ENCODE measurements at places on chromosomes 1 and 21.

- peak; percentile 91 for DNase-seq
Observed at GRCh38 chr21:21612466-21612865, 614.3 kb downstream of the NCAM2 start.

- DNase-seq: no peak
Observed at GRCh38 chr1:116403496-116404136, 30.6 kb downstream of the ATP1A1 start.

GRCh38 chr1:96424877-96425276, 296.7 kb upstream of the PTBP2 start:
- no peak for DNase-seq

GRCh38 chr1:40824591-40825434, 37.4 kb downstream of the CITED4 start:
- peak; percentile 49 for DNase-seq

- DNase-seq: no peak
Observed at GRCh38 chr1:65344171-65344814, 35.0 kb downstream of the DNAJC6 start.

DNA sequence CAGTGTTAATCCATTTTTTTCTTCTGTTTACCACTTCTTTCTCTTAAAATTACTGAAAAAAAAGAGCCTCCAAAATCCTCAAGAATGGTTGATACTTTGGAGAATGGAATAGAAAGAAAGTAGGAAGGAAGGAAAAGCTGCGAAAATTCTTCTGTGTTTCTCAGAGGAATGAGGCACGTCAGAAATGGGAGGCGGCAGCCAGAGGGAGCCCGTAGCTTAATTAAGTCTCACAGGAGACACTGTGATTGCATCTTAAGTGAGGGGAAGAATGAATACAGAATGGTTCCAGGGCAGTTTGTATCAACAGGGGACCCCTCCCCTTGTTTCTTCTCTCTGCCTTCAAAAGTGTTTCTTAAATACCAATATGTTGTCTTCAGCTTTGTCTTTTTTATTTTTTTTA, 1099.5 kb downstream of the PLA2G4A start:
- peak; percentile 54 for DNase-seq

- no peak for DNase-seq
Observed at GRCh38 chr21:45991606-45992300, 10.2 kb downstream of the COL6A1 start.

GRCh38 chr1:5651473-5651872, 340.8 kb downstream of the NPHP4 start:
- DNase-seq: no peak

DNA sequence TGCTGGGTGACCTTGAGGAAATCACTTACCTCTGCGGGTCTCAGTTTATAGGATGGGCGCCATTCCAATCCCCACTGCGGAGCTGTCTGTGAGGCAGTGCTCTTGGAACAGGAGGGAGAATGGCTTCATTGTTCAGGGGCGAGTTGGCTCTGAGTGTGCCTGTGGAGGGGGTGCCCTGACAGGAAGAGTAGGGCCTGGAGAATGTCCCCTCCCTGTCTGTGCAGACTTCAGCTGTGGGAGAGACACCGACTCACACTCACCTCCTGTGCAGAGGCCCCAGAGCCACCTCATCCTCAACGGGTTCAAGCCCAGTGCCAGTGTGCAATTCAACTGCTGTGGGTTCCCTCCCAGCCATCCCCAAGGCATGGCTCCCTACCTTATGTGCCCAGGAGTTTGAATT, 17.1 kb downstream of the ADORA1 start:
- DNase-seq: peak; percentile 24

GRCh38 chr1:173285048-173285447, 77.9 kb upstream of the TNFSF4 start:
- no peak for DNase-seq

GRCh38 chr1:199490769-199491527, 536.6 kb upstream of the NR5A2 start:
- peak; percentile 83 for DNase-seq

- peak; percentile 63 for DNase-seq
Observed at GRCh38 chr21:42974832-42975820, 764 bp downstream of the PKNOX1 start.

- DNase-seq: peak; percentile 75
Observed at GRCh38 chr1:199463521-199464127, 563.9 kb upstream of the NR5A2 start.

DNA sequence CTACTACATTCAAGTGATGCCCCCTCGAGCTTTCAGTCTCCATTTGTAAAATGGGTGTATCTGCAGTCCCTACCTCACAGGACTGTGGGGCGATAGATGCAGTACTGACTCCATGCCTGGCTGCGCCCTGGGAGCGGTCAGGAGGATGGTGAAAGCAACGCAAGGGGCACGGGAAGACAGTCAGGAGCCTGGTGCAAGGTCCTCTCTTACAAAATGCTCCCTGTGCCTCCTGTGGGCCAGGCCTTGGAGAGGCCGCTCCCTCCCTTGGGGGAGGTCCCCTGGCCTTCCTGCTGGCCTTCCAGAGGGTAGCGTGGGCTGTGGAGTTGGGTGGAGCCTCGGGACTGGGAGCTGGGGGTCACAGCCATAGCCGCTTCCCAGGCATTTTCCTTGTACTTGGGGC, 21.6 kb downstream of the FAM151A start:
- no peak for DNase-seq

GRCh38 chr21:21332492-21332891, 334.3 kb downstream of the NCAM2 start:
- DNase-seq: no peak

GRCh38 chr1:43522776-43523480, 7.8 kb upstream of the PTPRF start:
- peak; percentile 97 for DNase-seq

- DNase-seq: peak; percentile 10
Observed at GRCh38 chr1:4684136-4684535, 29.7 kb downstream of the AJAP1 start.

DNA sequence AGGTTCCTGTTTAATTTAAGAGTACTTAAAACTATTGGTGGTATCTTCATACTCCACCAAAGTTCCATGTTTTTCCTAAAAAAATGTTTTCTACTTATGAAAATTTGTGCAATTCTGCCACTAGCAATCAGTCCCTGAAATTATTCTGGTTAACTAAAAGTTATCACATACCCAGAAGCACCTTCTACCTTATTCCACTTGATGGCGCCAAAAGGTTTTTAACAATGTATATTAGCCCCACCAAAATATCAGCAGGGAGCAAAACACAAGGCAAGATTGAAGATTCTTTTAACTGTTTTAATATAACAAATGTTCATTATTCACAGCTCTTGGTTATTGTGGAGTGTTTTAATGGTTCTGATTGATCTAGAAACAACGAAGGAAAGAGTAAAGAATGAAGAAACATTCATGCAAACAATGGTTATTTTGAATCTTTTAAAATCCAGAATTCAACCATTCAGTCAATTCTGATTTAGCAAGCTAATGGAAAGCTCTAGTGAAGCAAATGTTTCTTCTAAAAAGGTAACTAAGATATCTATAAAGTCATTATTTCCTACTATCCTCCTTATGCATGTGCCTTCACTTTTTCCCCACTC, 67.2 kb downstream of the TTLL7 start:
- DNase-seq: peak; percentile 74

GRCh38 chr1:194598098-194598497, 1411.7 kb upstream of the B3GALT2 start:
- DNase-seq: no peak

DNA sequence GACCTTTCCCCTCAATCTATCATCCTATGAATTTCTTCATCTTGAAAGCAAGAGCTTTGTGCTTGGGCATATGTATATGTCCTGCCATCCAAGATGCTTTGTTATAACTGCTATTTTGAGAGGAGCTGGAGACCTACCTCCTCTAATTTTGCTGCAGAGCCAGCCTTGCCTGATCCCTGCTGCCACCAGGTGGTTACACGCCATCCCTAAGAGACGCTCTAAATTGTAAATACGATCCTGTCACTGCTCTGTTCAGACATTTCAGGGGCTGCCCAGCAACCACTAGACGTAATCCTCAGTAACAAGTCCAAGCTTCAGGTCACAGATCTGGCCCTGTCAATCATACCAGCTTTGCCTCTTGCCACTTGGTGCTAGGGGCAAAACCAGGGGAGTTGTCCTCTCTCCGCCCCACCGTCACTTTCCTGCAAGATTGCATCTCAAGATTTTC, 32.9 kb downstream of the GPA33 start:
- DNase-seq: peak; percentile 58

DNA sequence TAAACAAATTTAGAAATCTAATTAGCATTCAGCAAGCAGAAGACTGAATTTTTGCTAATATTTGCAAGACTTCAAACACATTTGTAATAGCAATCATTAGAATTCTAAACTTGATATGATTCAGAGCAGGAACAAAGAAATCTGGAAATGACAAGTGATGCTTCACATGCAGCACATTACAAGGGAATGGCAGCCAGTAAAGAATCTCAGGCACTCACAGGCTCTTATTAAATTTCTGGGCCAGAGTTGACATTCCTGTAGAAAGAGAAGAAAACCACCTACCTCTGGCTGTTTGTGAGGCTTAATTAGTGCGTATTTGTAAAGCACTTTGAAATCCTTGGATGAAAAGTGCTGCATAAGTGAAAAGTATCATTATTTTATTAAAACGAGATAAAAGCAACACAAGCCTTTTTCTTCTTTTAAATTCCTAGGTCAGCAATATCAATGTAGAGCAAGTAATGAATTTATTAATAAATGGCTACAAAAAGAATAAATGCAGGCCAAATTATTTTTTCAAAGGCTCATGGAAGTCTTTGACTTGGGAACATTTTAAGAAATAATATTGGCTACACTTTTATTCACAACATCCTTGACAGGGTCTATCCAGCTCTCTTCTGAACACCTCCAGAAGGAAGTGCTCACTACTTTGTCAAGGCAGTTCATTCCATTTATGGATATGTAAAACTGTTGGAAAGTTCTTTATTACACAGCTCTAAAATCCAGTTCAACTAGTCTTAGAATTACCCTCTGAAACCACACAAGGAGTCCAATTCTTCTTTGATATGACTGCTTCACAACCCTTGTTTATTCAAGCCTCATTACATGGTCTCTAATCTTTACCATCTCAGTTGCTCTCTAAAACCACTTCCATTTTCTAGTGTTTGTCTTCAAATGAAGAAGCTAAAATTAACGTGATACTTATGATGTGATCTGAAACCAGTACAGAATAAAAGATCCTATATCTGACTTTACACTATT, 32.1 kb upstream of the SCYL3 start:
- DNase-seq: no peak

DNA sequence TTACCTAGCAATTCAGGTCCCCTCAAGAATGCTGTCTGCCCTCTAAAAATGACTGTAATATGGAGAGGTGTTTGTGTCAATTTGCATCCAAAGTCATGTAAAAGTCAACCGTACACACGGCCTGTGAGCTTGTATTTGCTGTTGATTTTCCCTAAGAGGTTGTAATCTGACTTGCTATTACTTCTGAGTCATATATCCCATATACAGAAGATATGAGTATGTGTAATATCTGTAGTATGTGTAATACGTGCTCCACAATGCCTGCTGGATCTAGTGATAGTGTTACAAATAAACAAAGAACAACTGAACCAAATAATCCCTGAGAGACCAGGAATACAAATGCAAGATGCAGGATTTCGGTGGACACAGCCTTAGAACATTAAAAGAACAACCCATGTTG, 1.4 kb upstream of the KCNJ6 start:
- DNase-seq: peak; percentile 83

GRCh38 chr1:43799656-43800635, 92.6 kb downstream of the ST3GAL3 start:
- peak; percentile 77 for DNase-seq

DNA sequence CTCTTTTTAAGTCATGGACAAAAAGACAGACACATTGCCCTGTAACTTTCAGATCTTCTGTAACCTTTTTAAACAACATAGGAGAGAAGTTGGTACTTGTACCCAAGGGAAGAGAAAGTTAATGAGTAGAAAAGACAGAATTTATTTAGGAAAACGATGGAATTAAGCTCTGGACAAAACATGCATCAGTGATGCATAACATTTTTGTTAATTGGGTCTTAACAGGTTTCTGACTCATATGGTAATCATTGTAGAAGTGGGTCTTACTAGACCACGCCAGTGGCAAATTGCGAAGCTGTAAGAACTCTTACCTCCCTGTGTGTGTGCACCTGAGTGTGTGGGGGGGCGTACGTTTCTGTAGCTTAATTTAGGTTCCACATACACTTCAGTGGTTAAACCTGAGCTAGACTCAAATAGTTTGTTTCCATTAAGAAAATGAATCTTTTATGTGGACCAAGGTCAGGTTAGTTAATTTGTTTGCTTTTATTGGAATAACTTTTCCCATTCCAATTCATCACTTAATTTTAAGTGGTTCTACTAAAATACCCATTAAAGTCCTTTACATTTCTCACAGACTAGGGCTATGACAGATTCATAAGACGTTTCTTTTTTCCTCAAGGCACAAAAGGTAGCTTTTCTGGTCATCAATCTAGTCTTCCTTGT, 48.1 kb downstream of the NFIA start:
- DNase-seq: no peak

DNA sequence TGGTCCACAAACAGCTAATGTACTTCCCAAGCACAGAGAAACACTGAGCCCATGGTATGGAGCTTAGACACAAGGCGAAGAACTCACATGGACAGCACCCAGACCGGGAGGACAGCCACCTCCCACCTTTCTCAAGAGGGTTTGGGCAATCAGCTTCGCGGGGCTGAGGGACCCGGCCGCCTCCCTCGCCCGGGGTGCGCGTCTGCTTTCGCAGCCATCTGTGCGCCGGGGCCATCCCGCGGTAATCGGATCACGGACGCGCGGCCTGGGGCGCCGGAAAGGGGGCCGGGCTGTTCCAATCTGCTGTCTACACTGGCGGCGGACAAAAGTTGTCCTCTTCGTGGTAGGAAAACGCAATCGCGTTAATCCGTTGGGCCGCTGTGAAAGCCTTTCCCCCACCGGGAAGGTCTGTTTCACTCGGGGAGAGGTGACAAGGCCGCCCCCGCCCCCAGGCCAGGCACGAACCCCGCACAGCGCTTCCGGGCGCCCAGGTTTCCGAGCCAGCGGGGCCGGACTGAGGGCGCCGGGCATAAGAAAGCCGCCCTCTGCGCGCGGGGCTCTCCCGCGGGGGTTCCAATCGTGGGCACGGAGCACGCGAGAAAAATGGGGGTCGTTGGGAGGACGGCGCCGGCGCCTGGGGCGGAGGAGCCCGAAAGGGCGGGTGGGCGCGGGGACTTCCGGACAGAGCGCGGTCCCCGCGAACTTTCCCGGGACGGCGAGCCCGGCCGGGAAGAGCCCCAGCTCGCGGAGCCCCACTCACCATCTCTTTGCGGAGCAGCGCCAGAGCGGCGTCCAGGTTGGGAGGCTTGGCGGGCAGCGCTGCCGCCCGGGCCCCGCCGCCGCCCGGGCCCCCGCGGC, 664 bp downstream of the FAM89A start:
- DNase-seq: peak; percentile 40

GRCh38 chr1:23126200-23126599, 42.5 kb downstream of the LUZP1 start:
- no peak for DNase-seq

- DNase-seq: no peak
Observed at GRCh38 chr1:168767894-168768584, 39.0 kb upstream of the DPT start.

GRCh38 chr1:34167389-34167788, 2.4 kb upstream of the CSMD2 start:
- DNase-seq: no peak

- DNase-seq: no peak
Observed at GRCh38 chr1:223487887-223488259, 94.7 kb downstream of the CCDC185 start.

- DNase-seq: peak; percentile 94
Observed at GRCh38 chr1:109877317-109877771, 33.3 kb upstream of the CSF1 start.

Measured in ELR (cell line).